ENCODE measurements at places on chromosomes 1 and 21.

- no peak for DNase-seq
Measured at GRCh38 chr1:176926330-176927086, 238.0 kb downstream of the ASTN1 start.

- no peak for DNase-seq
Measured at GRCh38 chr21:42392731-42393442, 3.0 kb downstream of the TMPRSS3 start.

DNA sequence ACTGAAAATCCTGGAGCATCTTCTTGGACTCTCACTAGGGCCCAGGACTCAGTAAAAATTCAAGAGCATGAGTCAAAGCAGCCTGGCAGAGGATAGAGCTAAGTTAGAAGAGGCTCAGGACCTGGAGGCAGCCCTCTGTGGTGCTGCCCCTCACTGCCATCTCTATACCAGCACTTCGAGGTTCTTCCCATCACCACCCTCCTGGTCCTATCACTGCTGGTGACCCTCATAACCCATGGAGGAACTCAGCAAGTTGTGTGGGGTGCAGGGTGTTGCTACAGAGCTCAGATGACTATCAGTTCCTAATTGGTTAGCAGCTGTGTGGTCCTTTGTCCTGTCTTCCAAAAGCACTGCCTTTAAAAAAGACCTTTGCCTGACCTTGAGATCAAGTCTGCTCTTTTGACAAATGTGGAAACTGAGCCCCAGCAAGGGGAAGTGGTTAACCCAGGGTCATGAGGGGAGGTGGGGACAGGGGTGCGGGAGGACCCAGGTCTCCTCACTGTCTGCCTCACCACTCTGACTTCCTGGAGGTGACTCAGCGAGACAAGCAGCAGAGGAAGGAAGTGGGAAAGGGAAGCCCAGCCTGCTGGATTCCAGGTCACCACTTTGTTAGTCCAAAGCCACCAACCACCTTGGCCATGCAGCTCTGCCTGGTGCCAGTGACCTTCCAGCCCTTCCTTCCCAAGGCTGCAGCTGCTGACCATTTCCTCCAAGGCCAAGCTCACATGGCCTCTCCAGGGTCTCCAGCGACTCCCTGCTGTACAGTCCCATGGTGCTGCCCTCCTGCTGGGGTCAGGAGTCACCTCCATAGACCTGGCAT, 199.4 kb upstream of the EDN2 start:
- DNase-seq, result peak; percentile 12

GRCh38 chr1:77467741-77468140, 185.9 kb downstream of the AK5 start:
- DNase-seq, result no peak

DNA sequence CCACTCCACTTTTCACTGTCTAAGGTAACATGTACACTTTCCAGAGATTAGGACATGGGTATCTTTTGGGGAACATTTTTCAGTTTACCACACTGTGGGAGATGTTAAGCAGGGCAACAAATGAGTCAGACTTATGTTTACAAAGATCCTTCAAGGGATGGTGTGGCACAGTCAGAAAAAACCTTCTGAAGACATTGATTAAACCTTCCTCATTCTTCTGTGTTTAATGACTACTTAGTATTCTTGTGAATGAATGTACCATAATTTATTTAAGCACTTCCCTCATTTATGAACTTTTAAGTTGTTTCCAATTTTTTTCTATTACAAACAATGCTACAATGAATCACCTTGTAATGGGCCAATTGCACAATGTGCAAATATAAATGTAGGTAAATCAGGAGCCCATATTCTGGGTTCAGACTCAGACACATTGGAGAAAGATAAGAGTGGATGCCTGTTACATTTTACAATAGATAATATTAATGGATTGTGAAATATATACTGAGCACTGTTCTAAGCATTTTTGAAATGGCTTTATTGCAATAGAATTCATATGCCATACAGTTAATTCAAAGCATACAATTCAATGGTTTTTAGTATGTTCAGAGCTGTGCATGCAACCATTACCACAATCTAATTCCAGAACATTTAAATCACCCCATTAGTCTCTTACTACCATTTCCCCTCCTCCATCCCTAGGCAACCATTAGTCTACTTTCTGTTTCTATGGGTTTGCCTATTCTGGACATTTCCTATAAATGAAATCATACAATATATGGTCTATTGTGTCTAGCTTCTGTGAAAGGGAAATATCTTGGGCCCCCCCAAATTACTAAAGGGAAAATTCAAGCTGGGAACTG, 1.9 kb upstream of the SFT2D2 start:
- DNase-seq, result peak; percentile 30

DNA sequence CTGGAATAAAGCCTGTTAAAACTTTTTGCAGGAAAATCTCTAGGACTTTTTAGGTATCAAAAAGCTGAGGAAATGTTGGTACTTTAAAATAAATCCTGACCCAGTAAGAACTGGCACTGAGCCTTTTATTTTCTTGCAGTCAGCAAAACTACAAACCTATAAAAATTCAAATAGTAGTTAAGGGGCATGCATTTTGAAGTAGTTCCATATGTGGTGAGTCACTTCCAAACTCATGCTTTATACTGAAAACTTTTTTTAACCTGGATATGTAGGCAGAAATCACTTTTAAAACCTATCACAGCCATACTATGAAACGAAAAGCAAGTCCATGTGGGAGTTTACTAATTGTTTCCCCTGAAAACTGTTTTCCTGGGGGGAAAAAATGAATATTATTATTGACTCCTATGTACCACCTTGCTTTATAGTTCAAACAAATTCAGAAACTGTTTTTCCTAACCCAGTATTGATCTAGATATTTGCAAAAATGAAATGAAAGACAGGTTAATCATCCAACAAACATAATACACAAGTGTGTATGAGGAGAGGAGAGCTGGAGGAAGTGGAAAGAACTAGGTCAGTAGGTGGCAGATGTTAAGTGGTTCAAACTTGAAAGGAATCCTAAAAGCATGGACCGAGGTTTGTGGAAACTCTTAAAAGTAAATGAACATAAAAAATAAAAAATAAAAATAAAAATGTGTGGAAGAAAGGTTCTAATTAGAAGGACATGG, 30.5 kb downstream of the NRIP1 start:
- DNase-seq, result no peak

DNA sequence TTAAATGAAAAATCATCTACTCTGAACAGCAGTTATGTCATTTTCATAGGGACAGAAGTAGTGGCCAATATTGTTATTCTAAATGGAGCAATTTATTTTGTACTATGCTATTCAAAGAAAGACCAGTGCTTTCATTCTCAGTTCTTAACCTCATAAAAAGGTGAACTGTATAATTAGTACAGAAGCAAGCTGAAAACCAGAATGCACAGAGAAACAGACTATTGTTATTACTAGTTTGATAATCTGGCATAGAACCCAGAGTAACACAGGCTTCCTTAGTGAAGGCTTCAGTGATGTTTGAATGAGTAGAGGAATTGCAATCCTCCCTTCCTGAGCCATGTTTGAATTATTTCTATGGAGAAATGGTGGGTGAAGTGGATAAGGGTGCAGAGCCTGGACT, 131.6 kb upstream of the LRRC7 start:
- DNase-seq, result no peak

GRCh38 chr1:196306421-196306820, 301.8 kb downstream of the KCNT2 start:
- no peak for DNase-seq

GRCh38 chr1:7726623-7727022, 44.5 kb upstream of the VAMP3 start:
- DNase-seq, result no peak

GRCh38 chr1:156725683-156726280, 2.5 kb upstream of the METTL25B start:
- DNase-seq, result peak; percentile 97

DNA sequence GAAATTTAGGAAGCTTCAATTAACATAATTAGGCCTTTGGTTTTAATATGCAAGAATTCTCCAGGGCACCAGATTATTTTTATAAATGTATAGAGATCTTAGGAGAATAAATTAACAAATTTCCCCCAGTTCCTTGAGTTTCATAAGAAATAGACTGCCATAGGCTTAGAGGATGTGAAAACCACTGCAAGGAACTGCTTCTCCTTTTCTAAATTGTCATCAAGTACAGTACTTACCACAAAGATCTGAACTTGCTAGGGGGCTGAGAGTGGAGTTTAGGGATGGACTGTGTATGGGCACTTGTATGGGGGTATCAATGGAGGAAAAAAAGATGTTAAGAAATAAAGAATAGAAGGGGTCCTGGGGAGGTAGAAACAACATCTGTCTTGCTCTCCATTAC, 31.1 kb downstream of the LHX8 start:
- no peak for DNase-seq

DNA sequence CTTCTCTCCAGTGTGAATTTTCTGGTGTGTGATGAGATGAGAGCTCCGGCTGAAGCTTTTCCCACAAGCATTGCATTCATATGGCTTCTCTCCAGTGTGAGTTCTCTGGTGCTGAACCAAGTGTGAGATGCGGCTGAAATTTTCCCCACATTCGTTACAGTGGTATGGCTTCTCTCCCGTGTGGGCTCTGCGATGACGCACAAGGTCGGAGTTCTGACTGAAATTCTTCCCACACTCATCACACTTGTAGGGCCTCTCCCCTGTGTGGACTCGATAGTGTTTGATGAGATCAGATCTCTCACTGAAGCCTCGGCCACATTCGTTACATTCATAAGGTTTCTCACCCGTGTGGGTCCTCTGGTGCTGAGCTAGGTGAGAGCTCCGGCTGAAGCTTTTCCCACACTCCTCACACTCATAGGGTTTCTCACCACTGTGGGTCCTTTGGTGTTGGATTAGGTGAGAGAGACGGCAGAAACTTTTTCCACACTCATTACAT, 7.4 kb downstream of the ZNF436 start:
- DNase-seq, result peak; percentile 17

GRCh38 chr1:197360068-197360467, 92.0 kb downstream of the CRB1 start:
- no peak for DNase-seq

DNA sequence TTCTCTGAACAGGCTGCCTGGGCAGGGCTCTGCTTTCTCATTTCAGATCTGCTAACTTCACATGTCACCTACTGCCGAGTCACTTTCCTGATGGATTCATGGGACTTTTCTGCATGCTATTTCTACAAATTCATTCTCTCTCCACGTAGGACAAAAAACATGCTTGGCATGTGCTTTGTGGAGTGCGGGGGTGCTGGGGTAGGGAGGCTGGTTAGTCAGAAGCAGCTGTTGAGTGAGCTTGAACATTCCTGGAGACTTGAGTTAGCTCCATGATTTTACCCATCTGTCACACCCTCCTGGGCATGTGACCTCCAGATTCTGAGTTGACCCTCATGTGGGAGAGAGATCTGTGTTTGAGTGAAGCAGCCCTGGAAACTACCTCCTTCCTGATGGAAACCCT, 71.4 kb downstream of the UCK2 start:
- no peak for DNase-seq

- peak; percentile 52 for DNase-seq
Measured at GRCh38 chr1:209207701-209208286, 375.7 kb upstream of the CAMK1G start.

DNA sequence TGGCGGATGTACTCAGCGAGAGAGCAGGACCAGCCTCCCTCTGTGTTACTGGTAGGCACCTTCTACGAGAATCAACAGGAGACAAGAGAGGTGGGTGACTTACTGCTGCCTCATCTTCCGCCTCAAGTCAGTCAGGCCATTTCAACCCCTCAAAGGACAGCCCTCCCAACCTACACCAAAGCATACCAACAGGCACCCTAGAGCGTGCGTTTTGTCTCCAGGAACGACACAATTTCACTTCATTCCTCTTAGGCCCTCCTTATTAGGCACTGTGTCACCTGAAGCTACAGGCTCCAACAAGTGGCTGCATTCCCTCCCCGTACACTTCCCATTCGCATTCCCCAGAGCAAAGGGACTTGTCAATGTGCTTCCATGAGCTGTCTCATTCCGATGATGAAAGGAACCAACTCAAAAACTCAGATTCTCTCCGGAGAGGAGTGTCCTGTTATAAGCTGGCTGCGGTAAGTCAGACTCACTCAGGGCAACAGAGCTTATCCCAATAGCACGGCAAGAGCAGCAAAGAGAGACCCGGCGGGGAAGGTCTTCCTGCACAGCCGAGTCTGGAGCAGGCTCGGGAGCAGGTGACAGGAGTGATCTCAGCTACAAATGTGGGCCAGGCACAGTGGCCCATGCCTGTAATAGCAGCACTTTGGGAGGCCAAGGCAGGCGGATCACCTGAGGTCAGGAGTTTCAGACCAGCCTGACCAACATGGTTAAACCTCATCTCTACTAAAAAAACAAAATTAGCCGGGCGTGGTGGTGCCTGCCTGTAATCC, 120.6 kb upstream of the IFFO2 start:
- no peak for DNase-seq

DNA sequence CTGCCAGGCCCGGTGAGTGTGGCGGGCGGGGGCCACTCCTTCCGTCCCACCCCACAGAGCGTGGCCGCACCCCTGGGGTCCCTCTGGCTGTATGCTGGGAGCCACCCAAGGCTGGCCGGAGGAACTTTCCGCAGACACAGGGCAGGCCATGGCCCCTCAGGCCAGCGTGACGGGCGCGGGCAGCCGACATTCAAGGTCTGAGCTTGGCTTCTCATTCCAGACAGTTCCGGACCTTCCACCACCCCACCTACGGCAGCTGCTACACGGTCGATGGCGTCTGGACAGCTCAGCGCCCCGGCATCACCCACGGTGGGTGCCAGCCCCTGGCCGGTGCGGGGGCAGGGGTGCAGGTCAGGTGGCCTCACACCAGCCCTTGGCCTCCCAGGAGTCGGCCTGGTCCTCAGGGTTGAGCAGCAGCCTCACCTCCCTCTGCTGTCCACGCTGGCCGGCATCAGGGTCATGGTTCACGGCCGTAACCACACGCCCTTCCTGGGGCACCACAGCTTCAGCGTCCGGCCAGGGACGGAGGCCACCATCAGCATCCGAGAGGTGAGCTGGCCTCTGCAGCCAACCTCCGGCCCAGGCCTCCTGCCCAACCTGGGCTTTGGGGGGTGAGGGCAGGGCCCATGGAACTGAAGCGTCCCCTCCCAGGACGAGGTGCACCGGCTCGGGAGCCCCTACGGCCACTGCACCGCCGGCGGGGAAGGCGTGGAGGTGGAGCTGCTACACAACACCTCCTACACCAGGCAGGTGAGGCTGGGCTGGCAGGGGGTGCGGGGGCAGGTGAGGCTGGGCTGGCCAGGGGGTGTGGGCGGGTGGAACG, 7.3 kb downstream of the SCNN1D start:
- no peak for DNase-seq

DNA sequence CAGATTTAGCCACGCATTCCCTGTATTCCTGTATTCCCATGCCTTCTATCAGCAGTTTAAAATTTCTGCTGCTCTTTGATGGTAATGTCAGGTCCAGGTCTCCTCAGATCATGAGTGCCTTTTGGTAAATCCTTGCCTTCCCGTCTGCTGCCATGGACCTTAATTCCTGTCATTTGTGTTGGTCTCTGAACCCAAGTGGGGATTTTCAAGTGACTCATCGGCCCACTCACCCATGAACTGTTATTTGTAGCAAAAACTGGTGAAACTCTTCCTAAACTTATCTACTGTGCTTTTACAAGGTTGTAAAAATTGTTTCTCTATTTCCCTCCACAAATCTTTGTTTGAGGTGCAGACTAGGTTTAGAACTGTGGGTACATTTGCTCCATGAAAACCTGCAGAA, 47.4 kb downstream of the ACTN2 start:
- DNase-seq, result no peak
